ENCODE measurements at places on chromosomes 16 and 17. TPM values are rescaled to one million over a fixed set of nuclear protein-coding genes. Genes with fewer than 3 reads are reported as not detected.

Gene MYH8
- not detected for total RNA-seq

Gene CD68
- total RNA-seq, result 16.4 TPM

Gene KIF19
- not detected for total RNA-seq

Gene CORO6
- total RNA-seq, result 1.0 TPM

Gene CCL5
- total RNA-seq, result 0.26 TPM

Gene FN3K
- 4.5 TPM for total RNA-seq

Gene ITGAL
- not detected for total RNA-seq

Gene RHBDL3
- not detected for total RNA-seq

Gene EVPLL
- total RNA-seq, result 10.3 TPM

DNA sequence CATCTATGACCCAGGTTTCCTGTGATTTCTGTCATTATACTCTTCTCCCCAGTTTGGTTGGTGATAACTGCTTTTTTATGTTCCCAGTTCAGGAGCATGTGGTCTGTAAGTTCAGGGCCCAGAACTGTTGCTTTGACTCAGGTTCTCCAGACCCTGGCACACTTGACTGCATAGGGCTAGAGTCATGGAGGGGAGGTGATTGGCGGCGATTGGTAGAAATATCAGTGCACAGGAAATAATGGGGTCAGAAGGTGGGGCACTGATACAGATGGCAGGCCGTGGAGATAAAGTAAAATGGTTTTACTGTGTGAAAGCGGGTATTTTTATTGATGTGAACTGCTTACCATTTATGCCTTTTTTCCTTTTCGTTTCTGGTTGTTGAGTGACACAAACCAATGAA, 28.7 kb downstream of the TAC4 start:
- DNase-seq, result no peak

DNA sequence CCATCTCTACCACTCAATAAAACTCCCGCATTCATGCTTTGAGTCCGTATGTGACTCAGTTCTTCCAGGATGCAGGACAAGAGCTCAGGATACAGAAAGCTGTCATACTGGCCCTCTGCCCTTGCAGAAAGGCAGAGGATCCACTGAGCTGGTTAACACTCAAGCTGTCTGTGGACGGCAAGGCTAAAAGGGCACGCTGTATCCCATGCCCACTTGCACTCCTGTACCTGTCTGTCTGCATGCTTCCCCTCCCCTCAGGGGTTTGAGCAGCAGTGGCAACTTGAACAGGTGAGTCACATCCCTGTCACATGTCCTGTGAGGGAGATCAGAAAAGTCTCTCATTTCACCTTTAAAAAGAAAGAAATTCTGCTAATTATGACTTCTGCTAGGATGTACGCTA, 293.8 kb downstream of the HS3ST3B1 start:
- peak; percentile 37 for DNase-seq

DNA sequence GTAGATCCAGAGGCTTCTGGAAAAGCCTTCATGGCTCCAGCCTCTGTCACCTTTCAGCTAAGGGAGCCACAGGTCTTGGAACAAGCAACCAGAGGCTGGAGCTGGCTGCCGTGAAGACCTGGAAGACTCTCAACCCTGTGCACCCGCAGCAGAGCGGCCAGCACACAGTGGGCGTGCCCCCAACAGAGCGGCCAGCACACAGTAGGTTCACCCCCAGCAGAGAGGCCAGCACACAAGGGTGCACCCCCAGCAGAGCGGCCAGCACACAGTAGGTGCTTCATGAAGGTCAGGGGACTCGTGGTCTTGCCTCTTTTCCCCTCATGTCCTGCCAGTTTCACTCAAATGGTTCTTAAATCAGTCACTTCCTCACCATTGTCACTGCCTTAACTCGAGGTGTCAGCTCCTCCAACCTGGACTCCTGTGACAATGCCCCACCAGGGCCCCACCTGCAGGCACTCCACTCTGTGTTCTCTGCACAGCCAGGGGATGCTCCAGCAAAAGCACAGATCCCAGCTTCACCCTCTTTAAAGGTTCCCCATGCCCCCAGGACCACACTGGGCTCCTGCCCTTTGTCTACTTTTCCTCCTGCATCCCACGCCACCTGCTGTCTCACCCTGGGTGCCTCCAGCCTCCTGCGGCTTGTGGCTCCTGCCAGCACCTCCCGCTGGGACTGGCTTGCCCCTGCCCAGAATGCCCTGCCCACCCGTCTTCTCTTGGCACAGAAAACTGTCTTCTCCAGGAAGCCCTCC, 42.4 kb upstream of the DOC2B start:
- no peak for DNase-seq

GRCh38 chr17:50800196-50800700, 32.9 kb upstream of the ANKRD40CL start:
- no peak for DNase-seq

DNA sequence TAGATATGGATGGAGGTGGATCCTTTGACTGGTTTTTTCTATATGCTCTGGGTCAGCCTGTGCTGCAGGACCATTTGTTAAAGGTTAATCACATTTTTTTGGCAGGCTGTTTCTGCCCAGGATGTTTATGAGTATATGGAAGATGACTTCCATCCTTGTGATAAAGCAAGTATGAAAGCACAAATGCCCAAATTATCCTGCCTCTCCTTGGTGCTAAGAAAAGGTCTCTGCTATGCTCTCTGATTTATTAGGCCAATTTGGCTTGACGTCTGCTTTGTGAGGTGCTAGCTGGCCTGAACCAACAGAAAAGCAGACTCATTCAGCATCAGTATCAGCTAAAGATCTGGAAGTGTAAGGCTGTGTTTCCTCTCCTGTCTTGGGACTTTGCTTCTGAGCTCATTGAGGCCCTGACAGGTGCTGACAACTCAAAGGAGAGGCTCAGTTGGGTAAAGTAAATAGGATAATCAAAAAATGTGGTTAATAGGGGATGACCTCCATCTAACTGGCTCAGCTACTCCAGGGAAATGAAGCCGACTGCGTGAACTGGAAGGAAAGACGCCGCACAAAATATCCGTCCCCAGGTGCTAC, 15.2 kb downstream of the ANKRD40 start:
- DNase-seq, result no peak

- no peak for DNase-seq
Observed at GRCh38 chr17:3911271-3912053, 4.8 kb downstream of the P2RX1 start.

DNA sequence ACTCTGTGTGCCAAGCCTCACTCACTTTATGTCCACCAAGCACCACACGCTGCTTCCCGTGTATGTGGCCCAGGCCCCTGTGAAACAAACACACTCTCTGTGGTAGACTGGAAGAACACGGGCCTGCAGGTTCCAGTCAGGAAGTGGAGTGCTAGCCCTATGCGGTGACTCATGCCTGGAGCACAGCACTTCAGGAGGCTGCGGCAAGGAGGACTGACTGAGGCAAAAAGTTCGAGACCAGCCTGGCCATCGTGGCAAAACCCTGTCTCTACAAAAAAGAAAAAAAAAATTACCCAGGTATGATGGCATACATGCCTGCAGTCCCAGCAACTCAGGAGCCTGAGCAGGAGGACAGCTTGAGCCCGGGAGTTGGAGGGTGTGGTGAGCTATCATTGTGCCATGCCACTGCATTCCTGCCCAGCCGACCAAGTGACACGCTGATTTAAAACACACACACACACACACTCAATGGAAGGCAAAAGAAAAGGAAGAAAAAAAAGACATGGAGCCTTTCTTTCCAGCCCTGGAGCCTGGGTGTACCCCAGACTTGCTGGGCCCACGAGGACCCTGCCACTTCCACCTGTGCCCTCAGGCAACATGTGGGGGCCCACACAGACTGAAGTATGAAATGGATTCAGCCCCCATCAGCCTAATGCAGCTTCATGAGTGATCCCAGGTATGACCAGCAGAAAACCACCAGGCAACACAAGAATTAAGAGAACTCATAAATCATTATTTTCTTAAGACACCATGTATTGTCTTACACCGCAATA, 126.6 kb downstream of the ANKRD11 start:
- DNase-seq, result peak; percentile 82

DNA sequence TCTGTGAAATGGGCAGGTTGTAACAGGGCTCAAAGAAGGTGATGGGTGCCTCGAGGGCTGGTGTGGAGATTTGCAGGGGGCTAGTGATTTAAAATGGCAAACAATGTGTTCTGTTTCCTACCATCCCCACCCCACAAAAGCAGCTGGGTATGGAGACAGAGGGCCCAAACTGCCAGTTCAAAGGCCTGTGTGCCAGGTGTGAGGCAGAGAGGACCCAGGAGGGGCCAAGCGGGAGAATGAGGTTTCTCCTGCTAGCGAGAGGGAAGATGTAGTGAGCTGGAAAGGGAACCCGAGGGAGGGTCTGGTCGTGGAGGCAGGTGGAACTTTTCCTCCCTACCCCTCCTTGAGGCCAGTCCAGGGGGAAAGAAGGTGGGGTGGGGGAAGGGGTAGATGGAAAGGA, 39.4 kb downstream of the LAT start:
- DNase-seq, result no peak

DNA sequence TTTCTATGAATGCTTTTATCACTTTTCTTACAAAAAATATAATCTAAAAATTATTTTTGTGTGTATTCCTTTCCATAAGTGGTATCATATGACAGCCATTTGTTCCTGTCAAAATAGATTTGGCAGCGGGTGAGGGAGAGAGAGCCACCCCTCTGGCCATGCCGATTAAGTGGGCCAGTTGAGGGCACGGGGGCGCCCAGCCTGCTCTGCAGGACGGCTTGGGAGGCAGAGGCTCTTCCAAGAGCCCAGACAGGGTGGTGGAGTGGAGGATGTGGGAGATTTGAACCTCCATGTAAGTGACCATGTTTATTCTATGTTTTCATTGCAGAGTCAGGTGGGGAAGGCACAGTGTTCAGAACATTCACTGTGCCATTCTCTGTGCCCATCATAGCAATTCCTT, 88.8 kb downstream of the IRX3 start:
- DNase-seq, result no peak

DNA sequence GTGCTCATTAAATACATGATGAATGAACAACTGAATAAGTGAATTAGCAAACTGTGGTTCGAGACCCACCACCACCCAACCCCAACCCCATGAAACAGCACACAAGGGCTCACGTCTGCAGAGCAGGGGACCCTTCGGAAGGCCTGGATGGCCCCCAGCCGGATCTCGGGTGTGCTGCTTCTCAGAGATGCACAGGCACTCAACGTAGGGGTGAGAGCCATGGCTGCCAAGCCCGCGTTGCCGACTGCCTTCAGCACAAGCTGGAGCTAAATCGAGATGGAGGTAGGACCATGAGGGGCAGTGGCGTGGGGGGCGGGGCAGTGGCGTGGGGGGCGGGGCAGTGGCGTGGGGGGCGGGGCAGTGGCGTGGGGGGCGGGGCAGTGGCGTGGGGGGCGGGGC, 93.2 kb downstream of the LITAF start:
- DNase-seq, result no peak

DNA sequence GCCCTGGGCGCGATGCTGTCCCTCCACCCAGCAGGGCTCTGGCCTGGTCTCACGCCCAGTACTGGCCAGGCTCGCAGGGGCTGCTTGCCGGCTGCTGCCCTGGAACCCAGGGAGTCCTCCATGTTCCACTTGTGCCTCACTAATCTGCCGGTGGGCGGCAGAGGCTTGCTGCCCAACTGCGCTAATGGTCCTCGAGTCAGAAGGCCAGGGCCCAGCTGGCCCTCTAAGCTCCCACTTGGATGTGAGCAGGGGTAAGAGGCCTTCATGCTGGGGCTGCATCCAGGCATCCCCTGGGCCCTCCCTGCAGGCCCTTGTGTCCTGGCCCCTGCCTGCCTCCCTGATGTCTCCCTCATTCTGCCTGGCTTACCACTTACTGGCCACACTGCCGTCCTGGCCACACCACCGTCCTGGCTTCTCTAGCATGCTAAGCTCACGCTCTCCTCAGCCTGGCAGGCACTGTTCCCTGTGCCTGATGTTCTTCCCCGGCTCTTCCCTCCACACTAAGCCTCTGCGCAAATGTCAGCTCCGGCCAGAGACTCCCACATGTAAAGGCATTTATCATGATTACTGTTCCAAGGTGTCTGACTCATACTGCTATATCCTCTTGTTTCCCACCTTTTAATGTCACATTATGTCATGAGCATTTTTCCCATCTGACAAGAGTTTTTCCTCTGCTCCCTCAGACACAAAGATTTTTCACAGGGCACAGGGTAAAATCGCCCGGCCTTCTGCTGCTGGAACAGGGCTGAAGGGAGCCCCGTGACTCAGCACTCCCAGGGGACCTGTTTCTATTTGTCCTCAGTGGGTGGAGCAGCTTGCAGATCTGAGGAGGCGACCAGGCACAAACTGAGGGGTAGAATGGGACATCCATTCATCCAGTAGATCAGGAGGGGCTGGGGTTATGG, 15.9 kb downstream of the B9D1 start:
- DNase-seq, result peak; percentile 53

- no peak for DNase-seq
Observed at GRCh38 chr17:14209215-14209614, 27.4 kb downstream of the CDRT15 start.

- DNase-seq, result peak; percentile 62
Observed at GRCh38 chr17:49407981-49408501, 6.6 kb downstream of the PHB1 start.

- no peak for DNase-seq
Observed at GRCh38 chr16:75745242-75745641, 19.0 kb upstream of the CPHXL start.

- DNase-seq, result no peak
Observed at GRCh38 chr17:14630621-14631020, 329.7 kb downstream of the HS3ST3B1 start.

GRCh38 chr16:15545544-15545943, 97.4 kb downstream of the MARF1 start:
- DNase-seq, result no peak

DNA sequence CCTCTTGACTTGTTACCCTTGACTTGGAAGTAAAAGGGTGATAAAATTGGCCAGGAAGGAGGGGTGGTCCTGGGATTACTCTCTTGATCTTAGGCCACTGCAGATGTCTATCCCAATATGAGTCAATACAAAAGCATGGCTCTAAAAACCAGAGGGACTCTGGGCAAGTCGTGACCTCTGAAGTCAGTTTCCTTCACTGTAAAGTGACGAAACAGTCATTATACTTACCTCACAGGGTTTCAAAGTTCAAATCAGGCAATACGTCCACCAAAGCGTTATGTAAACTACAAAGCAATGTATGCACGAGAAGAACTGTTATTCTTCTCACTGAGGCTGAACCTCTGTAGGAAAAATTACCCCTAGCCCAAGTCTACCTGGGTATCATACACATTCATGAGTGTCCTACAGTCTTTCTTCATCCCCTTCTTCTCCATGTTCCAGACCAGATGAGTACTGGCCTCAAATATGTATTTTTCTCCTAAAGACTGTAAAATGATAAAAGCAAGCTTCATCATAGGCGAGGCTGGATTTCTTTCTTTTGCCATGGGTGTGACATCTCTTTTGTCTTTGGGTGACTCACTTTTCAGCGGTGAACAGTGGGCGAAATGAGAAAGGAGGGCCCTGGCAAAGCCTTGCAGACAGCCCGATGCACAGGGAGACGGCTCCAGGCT, 34.5 kb upstream of the CLEC18B start:
- peak; percentile 74 for DNase-seq

- DNase-seq, result no peak
Observed at GRCh38 chr16:81461243-81461642, 16.6 kb downstream of the CMIP start.

Measured in bronchial epithelial cell (primary cell).